ENCODE measurements at places on chromosomes 5 and 9.

DNA sequence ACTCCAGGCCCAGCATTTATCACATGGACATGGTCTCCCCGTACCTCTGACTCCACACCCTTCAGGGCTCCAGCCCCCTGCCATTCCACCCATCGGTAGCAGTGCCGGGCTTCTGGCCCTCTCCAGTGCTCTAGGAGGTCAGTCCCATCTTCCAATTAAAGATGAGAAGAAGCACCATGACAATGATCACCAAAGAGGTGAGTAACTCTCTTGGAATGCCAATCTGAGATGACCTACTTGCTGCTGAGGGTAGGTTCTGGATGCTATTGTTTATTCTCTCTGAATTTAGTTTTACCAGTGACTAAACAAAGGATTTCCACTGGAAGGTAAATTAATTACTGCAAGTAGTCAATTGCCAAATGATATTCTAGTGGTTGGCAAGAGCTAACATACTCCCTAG, 80.8 kb downstream of the TLE4 start:
- DNase-seq = peak; percentile 44

DNA sequence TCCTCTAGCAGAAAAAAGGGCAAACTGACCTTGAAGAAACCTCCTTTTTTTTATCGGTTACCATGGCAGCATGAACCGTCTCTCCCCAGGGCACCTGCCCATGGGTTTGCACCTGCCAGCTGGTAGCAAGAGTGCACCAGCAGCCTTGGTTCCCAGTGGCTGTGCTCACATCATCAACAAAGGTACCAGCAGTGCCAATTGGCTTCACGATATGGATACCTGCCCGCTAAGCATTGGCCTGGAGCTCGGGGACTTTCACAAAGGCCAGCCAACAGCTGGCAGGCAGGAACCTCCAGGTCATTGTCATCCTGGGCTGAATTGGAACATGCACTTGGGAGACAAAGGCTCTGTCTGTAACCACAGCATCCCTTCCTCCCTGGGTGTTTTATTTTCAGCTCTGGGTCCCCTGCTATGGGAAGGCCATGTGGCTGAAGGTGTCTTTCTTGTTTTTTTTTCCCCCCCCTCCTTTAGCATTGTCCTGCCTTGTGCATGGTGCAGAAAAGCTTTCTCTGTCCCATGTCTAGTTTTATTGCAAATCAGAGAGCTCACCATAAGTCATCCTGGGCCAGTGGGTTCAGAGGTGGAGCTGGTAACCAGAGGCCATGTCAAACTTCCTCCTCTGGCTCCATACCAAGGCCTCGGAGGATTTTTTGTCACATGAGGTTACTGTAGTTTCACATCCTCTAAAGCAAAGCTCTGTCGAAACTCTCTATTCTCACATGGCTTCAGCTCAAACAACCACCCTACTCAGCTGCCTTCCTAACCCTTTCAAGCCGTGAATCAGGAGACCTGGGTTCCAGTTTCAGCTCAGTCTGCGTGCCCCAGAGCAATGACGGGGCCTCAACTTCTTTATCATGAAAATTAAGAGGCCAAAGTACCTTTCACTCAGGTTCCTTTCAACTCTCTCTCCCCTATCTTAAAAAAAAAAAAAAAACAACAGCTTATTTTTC, 145.5 kb upstream of the MAP3K1 start:
- peak; percentile 65 for DNase-seq

GRCh38 chr5:115977096-115977495, 14.8 kb downstream of the LVRN start:
- peak; percentile 6 for DNase-seq

DNA sequence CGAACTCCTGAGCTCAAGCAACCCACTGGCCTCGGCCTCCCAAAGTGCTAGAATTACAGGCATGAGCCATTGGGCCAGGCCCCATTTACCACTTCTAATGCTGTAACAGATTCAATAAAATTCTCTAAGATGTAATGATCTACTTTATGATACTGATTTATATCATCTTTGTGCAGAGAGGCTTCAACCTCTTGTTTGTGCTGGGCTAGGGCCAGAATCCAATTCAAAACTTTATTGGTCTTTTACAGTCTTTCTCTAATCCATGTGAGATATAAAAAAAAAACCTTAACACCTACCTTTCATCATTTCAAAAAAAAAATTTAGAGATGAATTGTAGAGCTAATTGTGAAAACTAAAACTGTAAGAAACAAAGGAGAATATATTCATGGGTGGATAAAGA, 8.2 kb upstream of the BTF3 start:
- no peak for DNase-seq

DNA sequence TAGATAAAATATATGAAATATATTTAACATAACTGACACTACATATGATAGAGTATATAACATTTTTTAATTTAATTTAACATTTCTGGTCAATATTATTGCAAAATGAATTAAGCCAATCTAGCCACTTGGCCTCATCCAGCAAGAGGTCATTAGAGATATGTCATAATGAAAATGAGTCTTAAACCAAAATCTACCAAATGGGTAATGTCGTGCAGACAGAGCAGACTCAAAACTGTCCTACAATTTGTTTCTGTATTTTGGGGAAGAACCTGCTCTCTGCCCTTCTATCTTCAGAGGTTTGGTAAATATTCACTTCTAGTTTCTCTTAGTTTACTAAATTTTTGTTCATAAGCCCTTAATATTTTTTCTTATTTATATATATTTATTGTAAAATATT, 61.4 kb downstream of the ARHGEF28 start:
- DNase-seq = no peak

- DNase-seq = no peak
Measured at GRCh38 chr5:169299191-169299662, 1.7 kb downstream of the SLIT3 start.

DNA sequence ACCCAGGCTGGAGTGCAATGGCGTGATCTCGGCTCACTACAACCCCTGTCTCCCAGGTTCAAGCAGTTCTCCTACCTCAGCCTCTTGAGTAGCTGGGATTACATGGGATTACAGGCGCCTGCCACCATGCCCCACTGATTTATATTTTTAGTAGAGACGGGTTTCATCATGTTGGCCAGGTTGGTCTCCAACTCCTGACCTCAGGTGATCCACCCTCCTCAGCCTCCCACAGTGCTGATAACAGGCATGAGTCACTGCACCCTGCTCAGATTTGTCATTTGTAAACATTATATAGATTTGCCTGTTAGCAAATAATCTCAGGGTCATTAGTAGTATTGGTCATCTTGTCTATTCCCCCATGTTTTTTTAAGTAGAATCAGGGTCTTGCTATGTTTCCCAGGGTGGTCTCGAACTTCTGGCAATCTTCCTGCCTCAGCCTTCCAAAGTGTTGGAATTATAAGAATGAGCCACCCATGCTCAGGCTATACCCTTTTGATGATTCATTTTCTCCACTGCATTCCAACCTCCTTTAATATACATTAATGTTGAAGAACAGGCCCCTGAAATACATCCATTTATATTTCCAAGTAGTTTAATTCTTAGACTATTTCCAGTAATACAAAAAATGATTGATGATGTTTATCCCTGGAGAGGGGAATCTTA, 17.3 kb downstream of the CENPH start:
- DNase-seq = no peak

DNA sequence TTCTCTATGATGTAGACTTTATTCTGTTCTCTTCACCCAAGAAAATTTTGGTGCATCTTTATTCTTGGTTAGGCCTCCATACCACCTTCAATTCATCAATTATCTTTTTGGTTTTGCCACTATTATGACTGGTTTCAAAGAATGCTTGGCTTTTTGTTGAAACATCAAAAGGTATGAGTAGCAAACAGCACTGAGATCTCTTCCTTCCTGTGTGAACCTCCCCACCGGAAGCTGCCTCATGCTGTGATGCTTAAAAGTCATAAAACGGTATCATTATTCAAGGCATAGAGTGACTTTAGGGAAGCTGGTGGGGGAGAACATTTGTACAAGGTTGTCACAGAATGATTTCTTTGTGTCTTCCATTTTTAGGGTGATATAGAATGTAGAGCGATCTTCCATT, 70.6 kb downstream of the IQGAP2 start:
- no peak for DNase-seq

DNA sequence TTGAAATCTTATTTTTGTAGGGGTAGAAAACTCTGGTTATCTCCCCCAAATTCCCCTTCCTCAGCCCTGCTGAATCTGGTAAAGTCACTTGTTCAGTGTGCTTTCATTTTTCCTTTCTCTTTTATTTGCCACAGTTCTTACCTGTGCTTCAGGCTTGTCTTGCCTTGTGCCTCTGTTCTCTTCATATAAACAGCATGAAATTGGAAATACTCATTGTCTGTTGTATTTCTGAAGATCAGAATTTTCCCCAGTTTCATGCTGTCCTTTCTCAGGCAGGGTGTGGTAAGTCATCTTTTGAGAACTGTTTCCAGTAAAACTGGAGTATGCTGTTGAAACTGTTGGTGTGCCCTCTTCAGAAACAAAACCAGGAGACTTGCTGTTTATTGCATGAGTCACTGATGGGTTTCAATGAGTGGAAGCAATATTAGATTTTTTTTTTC, 7.0 kb downstream of the PAM start:
- DNase-seq = peak; percentile 45

- DNase-seq = no peak
Measured at GRCh38 chr5:61139094-61139873, 23.0 kb downstream of the SMIM15 start.

GRCh38 chr5:31382051-31382878, 149.6 kb downstream of the DROSHA start:
- no peak for DNase-seq

GRCh38 chr9:11199335-11199734, 586.5 kb upstream of the PTPRD start:
- DNase-seq = no peak

DNA sequence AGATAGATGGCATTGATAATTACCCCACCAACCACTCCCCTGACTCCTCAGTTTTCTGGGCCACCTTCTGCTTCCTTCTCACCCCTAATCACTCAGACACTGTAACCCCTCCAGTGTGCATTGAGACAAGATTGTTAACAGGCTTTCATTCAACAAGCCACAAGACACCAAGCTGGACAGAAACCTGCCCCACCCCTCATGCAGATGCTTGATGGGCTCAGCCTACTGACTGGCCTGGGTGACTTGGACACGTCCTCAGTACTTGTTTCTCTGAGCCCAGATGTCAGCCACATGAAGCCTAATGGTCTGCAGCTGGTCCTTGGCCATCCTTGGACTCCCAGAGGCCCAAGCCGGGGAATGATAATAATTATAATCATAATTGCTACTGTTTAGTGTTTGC, 71.4 kb upstream of the SMIM23 start:
- DNase-seq = no peak

- DNase-seq = peak; percentile 64
Measured at GRCh38 chr9:108186642-108187395, 669.0 kb downstream of the ACTL7B start.

GRCh38 chr5:168770036-168770498, 190.9 kb upstream of the PANK3 start:
- no peak for DNase-seq

DNA sequence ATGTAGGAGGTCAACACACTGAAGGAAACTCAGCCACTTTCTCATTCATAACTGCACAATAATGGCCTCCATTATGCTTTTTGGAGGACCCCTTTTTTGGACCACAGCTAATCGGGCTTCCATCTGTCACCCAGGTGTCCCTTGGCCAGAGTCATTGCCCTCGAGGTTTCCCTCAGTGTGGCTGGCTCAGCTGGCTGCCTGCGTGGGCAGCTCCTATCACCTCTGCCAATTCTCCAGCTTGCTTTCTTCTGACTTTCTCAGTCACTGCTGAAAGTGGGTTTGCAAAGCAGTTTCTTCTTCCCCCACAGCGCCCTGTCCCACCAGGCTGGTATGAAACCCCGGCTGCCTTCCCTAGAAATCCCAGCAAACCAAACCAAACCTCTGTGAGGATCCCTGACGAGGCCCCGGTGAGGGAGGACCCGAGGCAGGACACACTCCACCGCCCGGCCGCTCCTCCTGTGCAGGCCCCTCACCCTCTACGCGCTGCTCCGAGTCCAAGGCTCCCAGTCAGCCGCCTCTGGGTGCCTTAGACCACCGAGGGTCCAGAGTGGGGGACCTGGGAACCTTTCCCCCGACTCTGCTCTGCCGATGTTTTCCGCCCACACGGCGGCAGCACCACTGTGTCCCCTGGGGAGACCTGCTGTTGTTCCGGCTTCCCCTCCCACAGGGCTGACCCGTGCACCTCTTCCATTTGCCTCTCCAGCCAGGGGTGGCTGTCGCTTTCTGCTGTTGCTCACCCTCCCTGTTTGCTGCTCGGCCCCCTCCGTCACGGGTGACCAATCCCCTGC, 109.5 kb downstream of the TENT4A start:
- DNase-seq = peak; percentile 44

DNA sequence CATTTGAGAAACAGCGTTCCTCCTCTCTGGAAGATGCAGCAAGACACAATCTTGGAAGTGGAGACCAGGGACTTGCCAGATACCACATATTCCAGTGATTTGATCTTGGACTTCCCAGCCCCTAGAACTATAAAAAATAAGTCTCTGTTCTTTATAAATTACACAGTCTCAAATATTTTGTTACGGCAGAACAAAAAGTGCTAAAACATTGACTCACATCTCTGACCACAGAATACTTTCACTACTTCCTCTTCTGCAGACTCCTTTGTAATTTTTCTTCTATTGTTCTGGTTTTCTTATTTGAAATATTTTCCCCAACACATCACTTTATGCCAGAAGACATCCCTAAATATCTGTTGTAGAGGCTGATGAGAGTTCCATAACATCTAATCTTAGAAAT, 706.1 kb upstream of the CDH18 start:
- peak; percentile 43 for DNase-seq

DNA sequence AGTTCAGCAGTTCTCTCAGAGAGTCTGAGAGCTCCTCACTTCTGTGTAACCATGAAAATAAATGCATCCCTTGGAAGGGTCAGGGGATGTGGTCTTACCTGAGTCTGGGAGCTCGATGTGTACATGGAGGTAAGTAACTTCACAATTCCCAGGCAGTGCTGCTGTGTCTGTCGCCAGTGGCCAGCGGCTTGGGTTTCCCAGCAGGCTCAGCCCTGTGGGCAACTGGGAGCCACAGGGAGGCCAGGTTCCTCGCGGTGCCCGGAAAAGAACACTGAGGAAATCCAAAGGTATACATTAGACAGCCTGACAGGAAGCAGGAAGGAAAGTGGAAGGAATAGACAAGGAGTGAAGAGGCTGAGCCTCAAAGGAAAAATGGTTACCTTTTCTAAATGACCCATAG, 62.2 kb downstream of the OSTF1 start:
- DNase-seq = no peak

DNA sequence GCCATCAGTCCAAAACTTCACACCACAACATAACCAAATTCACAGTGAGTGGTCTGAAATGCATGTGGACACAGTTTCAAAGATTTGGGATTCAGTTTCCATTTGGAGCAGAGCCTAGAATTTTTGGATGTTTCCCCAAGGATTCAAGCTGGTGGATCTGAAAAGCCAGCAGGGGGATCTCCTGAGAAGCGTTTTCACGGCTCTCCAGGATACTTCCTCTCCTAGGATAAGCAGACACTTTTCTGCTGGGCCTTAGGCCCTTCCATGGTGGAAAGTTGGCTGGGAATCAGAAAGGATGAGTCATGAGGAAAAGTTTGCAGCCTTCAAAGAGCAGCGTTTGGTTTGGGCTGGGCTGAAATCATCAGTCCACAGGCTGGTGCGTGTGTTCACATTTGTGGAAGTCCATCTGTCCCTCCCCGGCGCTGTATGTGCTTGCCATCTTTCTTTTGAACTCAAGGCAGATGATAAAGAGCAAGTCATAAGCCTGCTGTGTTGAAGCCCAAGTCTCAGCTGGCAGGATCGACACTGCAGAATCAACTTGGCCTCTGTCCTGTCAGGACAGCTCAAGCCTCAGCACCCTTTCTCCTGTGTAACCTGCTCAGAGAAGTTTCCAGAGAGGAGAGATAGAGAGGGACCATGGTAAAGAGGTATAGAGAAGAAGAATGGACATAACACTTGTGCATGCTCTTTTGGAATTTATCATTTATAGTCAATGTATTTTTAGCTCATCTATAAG, 152.6 kb upstream of the MSX2 start:
- DNase-seq = peak; percentile 99

- no peak for DNase-seq
Measured at GRCh38 chr9:123389070-123389469, 33.1 kb downstream of the CRB2 start.

All from RPMI7951 (cell line).